ENCODE measurements at places on chromosomes 12 and 14.

- no peak for DNase-seq
These were observed 126.0 kb downstream of the HELB start for GRCh38 chr12:66428261-66428660.

- no peak for DNase-seq
These were observed 31.2 kb upstream of the ADGRD1 start for GRCh38 chr12:130922511-130922953.

GRCh38 chr12:82966001-82966559, 279.4 kb downstream of the TMTC2 start:
- DNase-seq = no peak

- peak; percentile 21 for DNase-seq
These were observed 37.9 kb downstream of the ISCA2 start for GRCh38 chr14:74531467-74531866.

DNA sequence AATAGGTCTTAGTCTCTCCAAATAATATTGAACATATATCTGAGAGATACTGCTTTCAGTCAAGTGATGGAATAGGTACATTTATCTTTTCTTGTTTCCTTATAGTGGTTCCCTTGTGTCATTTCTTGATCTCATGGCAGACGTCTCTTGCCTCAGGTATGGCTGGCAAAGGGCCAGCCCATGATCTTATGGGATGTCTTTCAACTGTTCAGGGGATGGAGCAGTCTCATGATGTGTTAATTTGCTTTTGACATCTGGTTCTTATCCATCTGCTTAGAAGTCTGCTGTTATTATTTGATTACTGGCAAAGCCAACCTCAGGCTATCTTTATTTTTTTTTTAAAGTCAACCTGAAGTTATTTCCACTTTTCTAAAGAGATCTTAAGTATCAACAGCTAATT, 262.9 kb downstream of the TMEM117 start:
- DNase-seq = no peak

- no peak for DNase-seq
These were observed 30.0 kb upstream of the CCDC63 start for GRCh38 chr12:110816779-110817178.

DNA sequence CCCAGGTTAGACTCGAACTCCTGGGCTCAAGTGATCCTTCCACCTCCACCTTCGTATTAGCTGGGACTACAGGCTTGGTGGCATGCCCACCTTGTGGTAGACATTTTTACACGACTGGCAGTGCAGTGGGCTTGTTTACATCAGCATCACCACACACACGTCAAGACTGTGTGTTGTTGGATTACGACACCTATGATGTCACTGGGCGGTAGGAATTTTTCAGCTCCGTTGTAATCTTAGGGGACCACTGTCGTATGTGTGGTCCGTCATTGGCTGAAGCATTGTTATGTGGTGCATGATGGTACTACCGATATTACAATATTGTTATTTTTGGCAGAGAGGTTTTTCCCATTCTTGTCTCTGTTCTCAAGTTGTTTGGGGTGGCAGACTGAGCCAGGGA, 50.7 kb downstream of the TSPAN9 start:
- no peak for DNase-seq

DNA sequence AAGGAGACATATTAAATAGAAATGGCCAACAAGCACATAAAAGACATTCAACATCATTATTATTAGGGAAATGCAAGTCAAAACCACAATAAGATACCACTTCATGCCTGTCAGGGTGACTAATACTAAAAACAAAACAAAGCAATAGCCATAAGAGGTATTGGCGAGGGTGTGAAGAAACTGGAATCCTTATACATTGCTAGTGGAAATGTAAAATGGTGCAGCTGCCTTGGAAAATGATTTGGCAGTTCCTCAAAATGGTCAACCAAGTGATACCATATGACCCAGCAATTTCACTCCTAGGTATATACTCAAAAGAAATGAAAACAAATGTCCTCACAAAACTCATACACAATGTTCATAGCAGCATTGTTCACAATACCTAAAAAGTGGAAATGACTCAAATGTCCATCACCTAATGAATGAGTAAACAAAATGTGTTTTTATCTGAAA, 27.0 kb downstream of the GPR135 start:
- no peak for DNase-seq

GRCh38 chr12:7154042-7154441, 23.9 kb downstream of the CLSTN3 start:
- DNase-seq = no peak

DNA sequence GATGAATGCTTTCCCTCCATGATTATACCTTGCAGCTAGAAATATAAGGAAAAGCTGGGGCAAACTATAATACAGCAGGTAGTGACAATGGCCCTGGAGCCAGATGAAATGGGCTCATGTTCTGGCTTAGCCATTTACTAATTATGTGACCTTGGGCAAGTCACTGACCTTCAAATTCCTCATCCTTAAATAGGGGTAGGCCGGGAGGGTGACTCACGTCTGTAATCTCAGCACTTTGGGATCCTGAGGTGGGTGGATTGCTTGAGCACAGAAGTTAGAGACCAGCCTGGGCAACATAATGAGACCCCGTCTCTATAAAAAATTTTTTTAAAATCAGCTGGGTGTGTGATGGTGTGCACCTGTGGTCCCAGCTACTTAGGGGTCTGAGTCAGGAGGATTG, 155.4 kb downstream of the C12orf75 start:
- no peak for DNase-seq

- DNase-seq = no peak
These were observed 141.1 kb downstream of the KICS2 start for GRCh38 chr12:64081008-64081404.

GRCh38 chr14:24734917-24735500, 101.0 kb upstream of the GZMB start:
- DNase-seq = peak; percentile 75

- DNase-seq = peak; percentile 5
These were observed 20.3 kb upstream of the PPP2R5E start for GRCh38 chr14:63563370-63564026.

- no peak for DNase-seq
These were observed 15.7 kb upstream of the KLRF1 start for GRCh38 chr12:9811621-9812020.

DNA sequence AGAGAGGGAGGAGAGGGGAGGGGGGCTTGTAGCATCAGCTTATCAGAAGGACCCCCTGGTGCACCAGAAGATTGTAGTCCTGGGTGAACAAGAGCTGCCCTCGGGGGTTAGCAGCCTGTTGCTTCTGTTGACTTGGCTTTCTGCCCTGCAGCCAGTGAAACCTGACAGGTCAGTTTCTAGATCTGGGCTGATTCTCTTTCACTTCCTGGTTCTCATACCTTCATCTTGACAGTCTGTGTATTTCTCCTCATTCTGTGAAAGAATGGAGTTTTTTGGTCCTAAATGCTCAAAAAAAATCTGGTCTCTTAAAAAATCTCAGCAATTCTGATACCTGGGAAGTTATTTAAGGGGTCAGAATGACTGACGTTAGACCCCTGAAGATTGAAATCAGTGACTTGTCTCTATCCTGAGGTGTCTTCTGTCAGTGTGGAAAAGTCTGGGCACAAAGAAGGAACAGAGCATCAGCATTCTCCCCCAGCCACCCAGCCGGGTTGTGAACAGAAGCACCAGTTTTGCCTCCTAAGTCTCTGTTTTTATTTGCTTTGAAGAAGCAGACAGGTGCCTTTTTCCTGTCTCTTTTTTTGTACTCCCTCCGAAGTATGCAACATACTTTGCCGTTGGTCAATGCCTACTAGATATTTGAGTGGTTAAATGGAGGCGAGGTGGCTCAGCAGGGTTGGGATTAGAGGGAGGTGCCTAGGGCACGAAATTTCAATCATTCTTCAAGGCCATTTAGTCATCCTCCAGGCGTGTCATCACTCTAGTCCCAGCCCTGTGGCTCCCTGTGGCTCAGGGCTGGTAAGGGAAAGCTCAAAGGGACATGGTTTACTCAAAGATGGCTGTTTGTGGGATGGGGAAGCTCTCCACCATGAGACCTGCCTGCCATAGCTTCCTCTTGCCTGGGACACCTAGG, 24.0 kb downstream of the TTC9 start:
- no peak for DNase-seq

DNA sequence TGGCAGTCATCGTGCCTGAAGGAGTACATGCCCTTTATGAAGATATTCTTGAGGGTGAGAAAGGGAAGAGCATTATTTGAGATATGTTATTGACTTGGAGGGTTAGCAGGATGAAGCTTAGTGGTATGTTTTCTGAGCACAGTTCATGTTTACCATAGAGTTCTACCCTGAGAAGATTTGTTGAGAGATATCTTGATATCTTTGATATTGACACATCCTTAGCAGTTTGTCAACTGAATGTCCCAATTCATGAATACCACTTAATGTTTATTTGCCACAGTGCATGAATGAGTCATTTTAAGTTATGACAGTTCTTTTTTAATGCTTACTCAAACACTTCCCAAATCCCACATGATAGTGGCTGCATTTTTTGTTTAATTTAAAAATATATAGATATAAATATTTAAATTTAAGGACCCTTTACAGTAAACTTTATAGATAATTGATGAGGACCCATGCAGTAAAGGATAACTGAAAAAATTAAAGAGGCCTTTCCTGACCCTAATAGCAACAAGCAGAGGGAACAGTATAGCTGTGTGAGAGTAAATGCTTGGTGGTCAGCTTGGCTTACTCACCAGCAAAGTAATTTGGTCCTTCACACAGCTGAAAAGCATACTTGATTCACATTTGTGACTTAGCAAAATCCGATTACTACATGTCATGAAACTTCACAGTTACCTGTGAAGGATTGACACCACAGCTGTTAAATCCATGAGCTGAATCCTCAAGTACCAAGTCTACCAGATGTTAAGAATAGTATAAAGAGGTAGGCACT, 25.8 kb downstream of the SLC39A9 start:
- DNase-seq = no peak

DNA sequence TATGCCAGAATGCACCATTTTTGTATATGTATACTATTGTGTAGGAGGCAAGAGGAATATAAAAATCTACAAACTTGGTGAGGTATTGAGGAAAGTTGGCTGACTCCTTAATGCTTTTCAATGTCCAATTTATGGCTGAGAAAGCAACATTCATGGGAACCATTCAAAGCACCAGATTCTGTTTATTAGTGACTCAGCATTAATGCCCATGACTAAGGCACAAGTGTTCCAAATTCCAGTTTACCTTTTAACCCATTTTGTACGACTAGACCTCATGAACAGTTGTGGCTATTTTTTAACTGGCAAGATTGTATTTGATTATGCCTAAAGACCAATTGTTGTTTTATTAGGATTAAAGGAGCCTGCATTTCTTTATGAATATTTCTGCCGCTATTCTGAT, 375.4 kb upstream of the ATP2B1 start:
- DNase-seq = no peak

DNA sequence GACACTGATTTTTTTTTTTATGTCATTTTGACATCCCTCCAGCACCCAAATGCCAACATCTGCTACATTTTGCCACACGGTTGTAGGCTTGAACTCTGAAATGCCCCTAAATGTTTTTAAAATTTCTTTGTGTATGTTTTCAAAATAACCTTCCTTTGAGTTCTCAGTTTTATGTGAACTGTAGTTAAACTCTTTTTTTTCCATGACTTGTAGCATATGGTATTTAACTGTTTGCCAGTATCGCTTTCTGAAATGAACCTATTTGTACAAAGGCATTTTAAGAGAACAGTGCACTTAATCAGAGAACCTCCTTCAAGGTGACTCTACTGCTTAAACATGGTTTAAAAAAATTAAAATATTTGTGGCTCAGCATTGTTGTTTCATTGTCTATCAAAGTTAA, 61.5 kb downstream of the PDE3A start:
- DNase-seq = no peak

All from hematopoietic multipotent progenitor cell treated with erythropoietin and hydrocortisone succinate and interleukin-3 and kit ligand, for 8 days (in vitro differentiated cells).